ENCODE measurements at places on chromosomes 4 and X.

GRCh38 chrX:10582215-10582733 lies 38.1 kb downstream of the MID1 start:
- no peak for DNase-seq

DNA sequence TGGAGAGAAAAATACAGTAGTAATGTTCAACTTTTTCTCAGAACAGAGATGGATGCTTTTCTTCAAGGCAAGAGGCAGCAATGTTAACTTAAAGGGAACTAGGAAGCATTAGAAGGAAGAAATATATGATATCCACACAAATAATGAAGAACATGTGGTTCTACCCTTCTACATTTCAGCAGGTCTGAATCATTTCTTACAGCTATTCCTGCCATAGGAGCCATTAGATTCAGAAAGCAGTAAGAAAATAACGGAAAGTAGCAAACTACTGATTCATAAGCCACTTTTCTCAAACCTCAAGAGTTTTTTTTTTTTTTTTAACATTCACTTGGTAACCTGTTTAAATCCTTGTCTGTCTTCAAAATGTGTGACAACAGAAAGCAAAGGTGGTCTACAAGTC lies 1251.6 kb upstream of the AGA start:
- DNase-seq, result no peak

- no peak for DNase-seq
These were observed 199.8 kb downstream of the PDGFRA start for GRCh38 chr4:54428940-54429339.

GRCh38 chrX:147898951-147899350 lies 12.8 kb upstream of the FMR1 start:
- no peak for DNase-seq

- no peak for DNase-seq
These were observed 17.1 kb downstream of the MSANTD1 start for GRCh38 chr4:3266076-3266475.

- DNase-seq, result no peak
These were observed 58.0 kb downstream of the ANXA3 start for GRCh38 chr4:78609580-78609979.

DNA sequence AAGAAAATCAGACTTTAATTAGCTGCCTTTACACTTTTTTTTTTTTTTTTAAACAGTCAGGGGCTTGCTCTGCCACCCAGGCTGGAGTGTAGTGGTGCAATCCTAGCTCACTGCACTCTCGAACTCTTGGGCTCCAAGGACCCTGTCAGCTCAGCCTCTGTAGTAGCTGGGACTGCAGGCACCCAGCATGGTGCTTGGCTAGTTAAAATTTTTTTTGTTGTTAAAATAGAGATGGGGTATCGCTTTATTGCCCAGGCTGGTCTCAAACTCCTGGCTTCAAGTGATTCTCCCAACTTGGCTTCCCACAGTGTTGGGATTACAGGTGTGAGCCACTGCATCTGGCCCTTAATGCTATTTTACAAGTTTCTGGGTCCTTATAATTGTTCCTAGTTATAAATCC lies 359.1 kb downstream of the SPRY1 start:
- no peak for DNase-seq

- no peak for DNase-seq
These were observed 304.7 kb downstream of the SH2D1A start for GRCh38 chrX:124651031-124651430.

DNA sequence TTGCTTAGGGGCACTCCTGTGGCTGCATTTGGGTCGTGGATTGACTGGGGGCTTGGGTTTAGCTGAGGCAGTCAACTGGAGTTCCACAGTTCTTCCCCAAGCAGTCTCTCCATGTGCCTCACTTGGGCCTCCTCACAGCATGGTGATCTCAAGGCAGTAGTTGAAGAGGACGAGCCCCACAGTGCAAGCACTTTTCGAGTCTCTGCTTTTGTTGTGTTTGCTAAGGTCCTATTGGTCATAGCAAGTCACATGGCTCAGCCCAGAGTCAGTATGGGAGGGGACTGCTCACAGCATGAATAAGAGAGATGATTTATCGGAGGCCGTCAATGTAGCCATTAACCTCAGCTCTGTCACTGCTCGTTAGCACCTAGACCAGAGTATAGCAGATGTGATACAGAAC lies 29.7 kb downstream of the BMX start:
- no peak for DNase-seq

- no peak for DNase-seq
These were observed 16.7 kb upstream of the AREG start for GRCh38 chr4:74428276-74428675.

GRCh38 chrX:44203791-44204190 lies 139.7 kb downstream of the EFHC2 start:
- no peak for DNase-seq

DNA sequence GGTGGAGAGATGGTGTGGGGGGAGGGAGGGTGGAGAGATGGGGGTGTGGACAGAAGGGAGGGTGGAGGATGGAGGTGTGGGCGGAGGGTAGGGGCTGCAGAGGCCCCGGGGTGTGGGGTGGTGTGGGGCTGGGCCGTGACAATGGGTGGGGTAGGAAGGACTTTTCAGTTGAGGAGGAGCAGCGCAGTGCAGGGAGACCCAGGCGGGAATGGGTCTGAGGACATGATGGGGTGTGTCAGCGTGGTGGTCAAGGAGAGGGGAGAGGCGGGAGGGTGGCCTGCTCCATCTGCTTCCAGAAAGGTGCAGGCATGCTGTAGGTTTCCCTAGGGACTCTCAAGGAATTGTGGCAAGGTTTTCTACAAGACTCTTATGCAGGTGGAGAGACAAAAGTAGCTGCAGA lies 48.9 kb downstream of the RGS12 start:
- DNase-seq, result no peak

DNA sequence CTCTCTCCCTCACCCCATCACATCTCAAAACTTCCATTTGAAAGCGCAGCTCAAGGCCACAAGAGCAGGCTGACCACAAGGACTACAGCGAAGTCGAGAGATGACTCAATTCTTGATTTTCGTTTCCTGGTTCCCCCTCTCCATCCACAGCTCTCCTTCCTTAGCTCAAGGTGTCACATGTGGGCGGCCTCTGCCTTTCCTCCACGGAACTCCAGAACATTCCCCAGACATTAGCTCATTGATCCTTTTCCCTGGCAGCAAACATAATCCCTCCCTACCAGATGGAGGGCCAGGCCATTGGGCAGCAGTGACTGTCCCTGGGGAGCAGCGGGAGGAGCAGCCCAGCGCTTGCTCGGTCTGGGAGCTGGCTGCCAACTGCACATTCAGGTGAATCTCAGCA lies 56.3 kb downstream of the CCDC149 start:
- DNase-seq, result peak; percentile 65

DNA sequence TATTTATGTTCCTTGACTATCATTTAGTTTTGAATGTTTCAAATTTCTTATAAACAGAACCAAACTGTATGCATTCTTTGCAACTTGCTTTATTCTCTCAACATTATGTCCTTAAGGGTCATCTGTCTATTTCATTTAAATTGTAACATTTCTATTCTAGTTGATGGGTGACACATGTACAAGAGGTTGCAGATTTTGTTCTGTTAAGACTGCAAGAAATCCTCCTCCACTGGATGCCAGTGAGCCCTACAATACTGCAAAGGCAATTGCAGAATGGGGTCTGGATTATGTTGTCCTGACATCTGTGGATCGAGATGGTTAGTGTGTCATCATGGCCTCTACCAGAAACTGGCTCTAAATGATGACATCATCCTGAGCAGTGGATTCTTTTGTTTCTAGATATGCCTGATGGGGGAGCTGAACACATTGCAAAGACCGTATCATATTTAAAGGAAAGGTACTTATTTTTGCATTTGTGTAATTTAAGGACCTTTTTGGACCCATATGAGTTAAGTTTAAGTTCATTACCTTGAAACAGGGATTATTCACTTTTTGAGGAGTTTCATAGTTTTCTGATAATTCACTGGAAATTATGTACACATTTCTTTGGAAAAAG lies 6.1 kb downstream of the LIAS start:
- DNase-seq, result no peak

DNA sequence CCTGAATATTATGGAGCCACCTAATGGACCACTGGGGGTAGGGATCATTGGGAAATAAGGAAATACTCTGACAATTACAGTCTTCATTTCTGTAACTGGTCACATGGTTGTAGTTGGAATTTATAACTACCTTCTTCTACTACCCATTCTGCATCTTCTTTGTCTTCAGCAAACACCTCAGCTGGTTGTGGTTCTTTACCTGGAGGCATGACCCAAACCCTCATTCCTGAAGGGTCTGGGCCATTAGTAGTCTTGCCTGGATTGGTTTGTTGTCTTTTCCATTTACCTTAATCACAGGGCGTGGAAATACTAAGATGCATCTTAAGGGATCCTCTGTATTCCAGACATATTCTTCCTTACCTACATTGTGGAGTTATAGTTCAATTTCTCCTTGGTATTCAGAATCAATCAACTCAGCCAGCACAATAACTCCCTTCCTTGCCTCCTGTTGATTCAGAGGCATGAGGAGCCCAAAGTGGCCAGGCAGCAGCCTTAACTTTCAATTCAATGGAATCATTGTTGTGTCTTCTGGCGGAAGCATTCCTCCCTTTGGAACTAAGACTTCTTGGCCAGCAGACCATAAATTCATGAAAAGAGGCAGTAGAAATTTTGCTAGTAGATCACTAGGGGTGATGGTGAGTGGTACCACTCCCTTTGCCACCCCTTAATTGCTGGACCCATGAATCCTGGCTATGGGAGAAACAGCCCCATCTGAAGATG lies 75.7 kb upstream of the RAP2C start:
- DNase-seq, result no peak

DNA sequence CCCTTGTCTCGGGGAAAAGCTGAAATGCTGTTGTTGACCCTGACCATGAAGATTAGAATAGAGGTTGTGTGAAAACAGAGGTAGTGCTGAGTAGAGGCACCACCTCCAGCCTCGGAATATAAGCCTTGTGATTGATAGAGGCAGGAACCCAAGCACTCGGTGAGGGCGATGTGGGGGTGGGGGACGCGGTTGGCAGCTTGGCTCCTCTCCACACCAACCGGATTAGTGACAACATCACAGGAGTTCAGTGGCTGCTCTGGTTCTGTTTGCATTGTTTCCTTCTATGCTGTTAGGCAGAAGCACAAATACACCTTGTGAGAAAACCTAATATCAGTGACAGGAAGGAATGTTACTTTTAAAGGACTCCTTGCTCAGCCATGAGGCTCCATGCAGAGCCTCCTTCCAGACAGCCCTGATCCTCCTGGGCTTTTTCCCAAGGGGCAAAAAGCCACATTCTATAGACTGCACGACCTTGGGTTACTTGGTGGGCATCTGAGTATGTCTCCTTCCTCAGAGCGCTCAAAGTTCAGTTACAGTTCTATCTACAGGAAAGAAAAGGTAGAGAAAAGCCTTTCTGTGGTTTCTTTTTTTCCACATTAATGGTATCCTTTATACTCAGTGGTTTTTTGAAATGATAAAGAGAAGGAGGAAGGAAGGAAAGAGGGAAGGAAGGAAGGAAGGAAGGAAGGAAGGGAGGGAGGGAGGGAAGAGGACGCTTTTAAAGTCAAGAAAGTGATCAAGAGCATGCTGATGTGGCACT lies 150.4 kb upstream of the NOCT start:
- DNase-seq, result no peak

DNA sequence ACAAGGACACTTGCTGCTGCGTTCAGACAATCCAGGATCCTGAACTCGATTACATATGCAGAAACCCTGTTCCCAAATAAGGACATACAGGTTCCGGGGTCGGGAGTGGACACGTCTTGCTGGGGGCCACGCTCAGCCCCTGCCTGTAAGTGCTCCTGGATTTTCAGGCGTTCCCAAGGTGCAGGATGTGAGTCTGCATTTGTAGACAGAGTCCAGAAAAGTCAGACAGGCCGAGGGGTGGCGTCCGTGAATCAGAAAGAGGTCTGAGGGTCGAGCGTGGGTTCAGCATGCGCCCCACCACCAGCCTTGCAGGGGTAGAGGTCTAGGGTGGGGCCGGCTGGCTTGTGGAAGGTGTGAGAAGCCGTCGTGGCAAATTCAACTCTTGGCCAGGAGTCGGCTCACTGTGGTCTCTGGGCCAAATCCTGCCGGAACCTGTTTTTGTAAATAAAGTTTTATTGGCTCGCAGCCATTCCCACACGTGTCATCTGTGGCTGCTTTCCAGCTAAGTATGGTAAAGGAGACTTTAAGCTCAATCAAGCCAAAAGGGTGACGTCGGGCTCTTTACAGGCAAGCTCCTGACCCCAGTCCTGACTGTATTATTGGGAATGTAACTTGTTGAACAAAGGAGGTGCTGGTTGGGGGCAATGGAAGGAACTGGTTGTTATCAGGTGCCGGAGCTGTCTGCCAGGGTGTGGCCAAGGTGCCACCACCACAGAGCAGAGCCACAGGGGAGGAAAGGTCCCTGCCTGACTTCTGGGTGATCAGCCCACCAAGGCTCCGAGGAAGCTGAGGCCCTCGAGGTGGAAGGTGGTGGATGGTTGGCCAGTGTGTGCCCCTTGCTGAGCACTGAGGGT lies 7.4 kb downstream of the DOK7 start:
- DNase-seq, result peak; percentile 57

DNA sequence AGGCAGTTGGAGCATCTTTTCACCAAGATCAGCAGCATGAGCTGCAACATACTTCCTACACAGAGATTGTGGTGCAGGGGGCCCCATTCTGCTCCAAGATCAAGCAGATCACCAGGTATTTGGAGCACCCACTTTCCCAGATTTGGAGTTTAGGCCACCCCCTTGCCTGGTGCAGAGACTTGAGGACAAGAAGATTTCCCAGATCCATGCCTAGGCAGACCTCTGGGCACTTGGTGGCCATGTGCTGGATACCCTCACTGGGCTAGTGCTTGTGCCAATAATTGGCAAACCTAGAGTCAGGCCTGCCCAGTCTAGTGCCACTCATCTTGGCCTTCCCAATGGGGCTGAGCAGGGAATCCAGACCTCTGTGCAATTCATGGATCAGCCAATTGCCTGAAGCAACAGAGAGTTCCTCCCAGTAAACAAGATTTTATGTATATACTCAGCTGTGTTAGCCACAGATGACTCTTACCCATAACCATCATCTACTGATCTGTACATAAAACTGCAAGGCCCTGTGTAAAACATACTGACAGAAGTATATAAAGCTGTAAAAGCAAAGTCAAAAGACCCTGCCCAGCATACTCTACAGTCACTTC lies 228.4 kb upstream of the EMCN start:
- no peak for DNase-seq

- no peak for DNase-seq
These were observed 197.2 kb upstream of the VCX3A start for GRCh38 chrX:6732101-6732500.

DNA sequence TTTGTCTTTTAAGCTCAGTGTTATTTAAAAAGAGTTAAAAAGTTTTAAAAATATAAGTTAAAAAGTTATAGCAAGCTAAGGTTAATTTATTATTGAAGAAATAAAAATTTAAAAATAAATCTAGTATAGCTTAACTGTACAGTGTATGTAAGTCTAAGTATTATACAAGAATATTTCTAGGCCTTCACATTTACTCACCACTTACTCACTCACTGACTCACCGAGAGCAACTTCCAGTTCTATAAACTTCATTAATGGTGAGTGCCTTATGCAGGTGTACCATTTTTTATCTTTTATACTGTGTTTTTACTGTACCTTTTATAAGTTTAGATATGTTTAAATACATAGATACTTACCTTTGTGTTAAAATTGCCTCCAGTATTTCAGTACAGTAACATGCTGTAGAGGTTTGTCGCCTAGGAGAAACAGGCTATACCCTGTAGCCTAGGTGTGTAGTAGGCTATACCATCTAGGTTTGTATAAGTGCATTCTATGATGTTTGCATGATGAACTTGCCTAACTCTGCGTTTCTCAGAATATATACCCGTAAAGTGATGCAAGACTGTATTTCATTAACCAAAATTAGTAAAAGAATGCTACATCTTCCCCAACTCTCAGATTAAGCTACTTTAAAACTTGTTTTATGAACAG lies 202.9 kb downstream of the CFAP299 start:
- DNase-seq, result no peak
